Muscle of arm (tissue), 14 donors: ENCODE measurements at places on chromosomes 6 and 20.

- no peak for DNase-seq
Observed at GRCh38 chr6:2943564-2943955, 27.8 kb downstream of the SERPINB6 start.

DNA sequence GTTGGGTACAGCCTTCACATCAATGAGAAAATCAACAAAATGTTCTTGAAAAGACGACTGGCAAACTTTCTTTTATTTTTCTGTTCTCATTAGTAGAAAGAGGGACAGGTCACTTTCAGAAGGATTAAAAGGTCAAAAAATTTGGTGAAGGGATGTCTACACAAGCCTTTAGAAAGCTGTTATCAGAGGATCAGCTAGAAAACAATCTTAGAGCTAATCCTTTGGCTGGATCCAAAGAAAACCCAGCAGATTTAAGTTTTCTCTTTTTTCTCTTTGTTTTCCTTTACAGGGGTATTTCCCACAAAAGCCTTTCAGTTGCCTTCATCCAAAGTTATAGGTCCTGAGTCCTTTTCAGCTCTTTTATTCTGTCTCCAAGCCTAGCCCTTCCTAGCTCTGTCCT, 57.3 kb upstream of the EDN1 start:
- no peak for DNase-seq

- no peak for DNase-seq
Observed at GRCh38 chr6:42251500-42251899, 33.8 kb upstream of the MRPS10 start.

GRCh38 chr6:106244931-106245330, 80.6 kb downstream of the ATG5 start:
- DNase-seq, result no peak

DNA sequence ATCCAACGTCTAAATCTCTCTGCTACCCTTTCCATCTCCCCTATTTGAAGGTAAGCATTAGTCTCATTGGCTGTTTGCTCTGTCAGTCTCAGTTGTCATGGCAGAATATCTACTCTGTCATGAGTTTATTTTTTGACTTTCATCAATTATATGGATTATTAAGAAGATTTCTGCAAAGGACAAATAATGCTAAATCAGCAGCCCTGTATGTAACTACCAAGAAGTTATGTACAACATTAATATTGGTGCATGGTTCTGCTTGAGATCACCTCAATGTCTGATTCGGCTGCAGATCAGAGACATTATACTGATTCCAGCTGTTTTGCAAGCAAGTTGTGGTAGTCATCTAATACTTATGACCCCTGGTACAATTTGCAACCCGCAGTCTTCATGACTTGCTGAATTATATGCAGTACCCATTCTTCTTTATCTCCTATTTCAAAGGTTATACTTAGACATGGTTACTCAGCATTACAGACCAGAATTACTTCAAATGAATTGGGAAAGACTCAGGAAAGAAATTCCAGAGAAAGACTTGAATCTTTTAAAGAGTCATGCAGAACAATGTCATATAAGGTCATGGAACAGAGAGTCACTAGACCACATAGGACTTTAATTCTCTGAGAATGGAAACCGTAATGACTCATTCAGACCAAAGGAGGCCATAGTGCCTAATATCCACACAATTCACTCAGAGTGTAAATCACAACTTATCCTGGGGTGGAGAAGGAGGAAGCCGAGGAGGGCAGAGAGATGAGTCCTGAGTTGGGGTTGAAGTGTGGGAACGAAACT, 201.4 kb downstream of the IBTK start:
- no peak for DNase-seq
